ENCODE measurements at places on chromosomes 12 and 14.

DNA sequence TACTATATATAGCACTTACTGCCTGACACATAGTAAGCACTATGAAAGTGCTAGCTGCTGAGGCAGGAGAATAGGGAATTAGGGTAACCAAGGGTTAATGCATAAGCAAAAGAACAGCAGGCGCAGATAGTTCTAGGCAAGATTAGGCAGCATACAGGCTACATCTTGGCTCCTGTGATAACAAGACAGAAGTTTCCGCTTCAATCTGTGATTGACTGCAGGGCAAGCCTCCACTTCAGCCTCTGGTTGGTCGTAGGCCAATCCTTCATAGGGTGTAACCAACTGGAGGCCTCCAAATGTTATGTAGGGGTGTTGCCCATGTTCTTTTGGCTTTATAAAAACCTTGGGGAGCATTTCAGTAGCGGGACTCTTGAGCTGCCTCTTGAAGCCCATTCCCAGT, 46.9 kb downstream of the KLHL28 start:
- DNase-seq: no peak

DNA sequence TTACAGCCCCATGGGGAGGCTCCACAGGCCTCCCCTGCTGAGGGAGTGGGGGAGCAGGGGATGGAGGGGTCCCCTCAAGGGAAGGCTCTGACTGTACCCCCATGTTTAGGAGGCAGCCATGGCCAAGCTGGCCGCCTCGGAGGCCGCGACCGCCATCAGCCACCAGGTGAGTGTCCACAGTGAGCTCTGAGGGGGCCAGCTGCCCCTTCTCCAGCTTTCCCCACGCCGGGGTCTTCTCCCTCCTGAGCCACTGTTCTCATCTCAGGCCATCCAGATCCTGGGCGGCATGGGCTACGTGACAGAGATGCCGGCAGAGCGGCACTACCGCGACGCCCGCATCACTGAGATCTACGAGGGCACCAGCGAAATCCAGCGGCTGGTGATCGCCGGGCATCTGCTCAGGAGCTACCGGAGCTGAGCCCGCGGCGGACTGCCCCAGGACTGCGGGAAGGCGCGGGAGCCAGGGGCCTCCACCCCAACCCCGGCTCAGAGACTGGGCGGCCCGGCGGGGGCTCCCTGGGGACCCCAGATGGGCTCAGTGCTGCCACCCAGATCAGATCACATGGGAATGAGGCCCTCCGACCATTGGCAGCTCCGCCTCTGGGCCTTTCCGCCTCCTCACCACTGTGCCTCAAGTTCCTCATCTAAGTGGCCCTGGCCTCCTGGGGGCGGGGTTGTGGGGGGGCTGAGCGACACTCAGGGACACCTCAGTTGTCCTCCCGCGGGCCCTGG, 13.6 kb downstream of the ACADS start:
- DNase-seq: no peak

DNA sequence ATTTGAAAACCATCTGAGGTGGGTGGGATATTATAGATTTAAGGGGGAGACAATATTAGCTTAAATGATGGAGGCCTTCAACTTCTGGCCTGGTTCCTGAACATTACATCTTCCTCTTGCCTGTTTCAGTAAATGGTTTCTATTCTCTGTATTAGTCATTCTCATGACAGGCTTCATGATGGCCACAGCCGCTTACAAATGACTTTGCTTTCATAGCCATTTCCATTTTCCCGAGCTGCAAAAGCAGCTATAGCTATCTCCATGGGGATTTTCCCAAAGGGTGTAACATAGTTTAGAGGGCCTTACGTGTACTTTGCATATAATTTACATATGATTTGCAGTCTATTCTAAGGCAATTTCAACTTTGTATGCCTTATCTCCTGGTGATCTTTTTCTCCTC, 121.8 kb downstream of the NRXN3 start:
- DNase-seq: no peak

GRCh38 chr14:71741241-71741640, 191.0 kb upstream of the RGS6 start:
- DNase-seq: no peak

DNA sequence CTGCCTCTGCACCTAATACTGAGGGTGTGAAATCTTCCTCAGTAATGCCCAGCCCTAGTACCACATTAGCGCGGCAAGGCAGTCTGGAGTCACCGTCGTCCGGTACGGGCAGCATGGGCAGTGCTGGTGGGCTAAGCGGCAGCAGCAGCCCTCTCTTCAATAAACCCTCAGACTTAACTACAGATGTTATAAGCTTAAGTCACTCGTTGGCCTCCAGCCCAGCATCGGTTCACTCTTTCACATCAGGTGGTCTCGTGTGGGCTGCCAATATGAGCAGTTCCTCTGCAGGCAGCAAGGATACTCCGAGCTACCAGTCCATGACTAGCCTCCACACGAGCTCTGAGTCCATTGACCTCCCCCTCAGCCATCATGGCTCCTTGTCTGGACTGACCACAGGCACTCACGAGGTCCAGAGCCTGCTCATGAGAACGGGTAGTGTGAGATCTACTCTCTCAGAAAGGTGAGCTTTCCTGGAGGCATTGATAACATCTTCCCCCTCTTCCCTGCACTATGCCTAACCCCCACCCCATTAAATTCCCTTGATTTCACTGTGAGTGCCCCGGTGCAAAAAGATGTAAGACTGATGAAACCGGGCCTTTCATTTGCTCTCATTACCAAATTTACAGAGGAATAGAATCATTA, 291.4 kb downstream of the NAV3 start:
- no peak for DNase-seq

- DNase-seq: no peak
Measured at GRCh38 chr14:55074662-55075061, 23.2 kb downstream of the MAPK1IP1L start.

DNA sequence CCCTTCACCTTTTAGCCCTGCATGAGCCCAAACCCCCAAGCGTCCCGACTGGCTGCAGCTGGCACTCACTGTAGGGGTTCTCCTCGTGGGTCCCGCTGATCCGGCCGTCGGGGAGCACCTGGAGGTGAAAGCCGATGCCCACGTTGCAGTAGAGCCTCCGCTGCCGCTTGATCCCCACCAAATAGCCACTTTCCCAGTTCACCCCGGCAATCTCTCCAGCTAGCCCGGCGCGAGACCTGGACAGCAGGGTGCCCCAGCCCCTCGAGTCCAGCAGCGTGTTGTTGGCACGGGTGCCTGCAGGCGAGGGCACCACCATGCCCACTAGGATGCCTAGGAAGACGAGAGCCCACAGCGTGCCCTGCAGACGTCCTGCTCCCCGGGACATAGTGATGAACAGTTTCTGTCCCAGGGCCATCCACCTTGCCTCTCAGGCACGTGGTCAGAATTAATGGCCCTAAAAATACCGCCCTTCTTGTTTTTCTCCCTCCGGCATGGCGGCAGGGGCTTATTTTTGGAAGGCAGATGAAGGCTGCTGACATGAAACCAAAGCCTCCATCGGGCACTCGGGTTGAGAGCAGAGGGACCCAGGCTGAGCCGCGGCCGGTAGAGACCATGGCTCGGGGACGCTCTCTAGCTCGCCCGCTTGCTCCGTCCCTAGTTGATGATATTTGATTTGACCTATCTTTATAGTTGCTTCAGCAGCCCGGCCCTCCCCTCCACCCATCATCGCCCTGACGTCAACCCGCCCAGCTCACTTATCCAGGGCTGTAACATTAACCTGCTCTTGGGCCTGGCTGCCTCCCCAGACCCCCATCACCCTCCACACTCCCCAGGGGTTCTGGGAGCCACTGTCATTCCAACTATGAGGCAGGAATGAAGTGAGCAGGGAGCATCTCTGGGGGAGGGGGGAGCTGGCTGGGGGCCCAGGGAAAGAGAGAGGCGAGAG, at the start of gene FGF6:
Gene FGF6, minus strand, starts transcription at position 660 of the 946 bp plus-strand sequence. Its CDS starts 245 bp downstream, at position 415.
- no peak for DNase-seq

GRCh38 chr14:93320489-93320888, 12.3 kb downstream of the BTBD7 start:
- no peak for DNase-seq
